ENCODE measurements at places on chromosomes 7 and 10. TPM values are rescaled to one million over a fixed set of nuclear protein-coding genes. Genes with fewer than 3 reads are reported as not detected.

DNA sequence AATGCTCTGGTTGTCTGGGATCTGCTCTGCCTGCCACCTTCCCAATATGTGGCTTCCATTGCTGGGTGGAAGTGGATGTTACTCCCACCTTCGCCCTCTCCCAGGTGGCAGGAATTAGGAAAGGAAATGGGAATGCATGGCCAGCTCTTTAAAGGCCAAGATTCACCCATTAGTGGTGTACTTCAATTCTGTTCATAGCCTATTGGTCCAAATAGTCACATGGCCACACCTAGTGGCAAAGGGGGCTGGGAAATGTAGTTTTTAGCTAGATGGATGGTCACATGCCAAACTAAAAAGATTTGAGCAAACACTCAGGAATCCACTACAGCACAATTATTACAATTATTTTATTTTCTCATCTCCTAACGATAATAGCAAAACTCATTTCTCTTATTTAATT lies 135.1 kb downstream of the NPY start:
- no peak overlapping the region for H3K4me3 ChIP-seq
- H3K36me3 ChIP-seq = no peaks in the 10 kb centered on the region
- no peak overlapping the region for H3K27ac ChIP-seq
- no peak for DNase-seq
- peaks cover 4% of the 10 kb centered on the region for H3K27me3 ChIP-seq

DNA sequence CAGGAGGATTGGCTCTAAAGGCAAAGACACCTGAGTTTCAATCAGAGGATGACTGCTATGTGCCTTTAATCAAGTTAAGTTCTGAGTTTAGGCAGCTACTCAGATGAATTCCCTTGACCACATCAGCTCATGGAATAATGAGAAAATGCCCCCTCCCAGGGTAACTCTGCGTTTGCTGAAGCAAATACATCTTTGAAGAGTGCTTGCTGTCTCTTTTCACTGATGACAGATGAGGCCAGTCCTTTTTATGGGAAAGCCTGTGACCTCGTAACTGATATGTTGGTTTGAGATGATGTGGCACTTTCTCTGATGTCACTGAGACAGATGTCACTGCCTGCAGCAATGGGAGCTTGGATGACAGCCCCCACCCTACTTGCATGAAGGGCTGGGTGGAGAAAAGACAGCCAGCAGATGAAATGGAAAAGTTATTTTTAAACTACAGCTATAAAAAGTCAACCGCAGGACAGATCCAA lies 43.7 kb upstream of the DGKI start:
- peak overlapping the region; percentile 57 for H3K27ac ChIP-seq
- H3K4me1 ChIP-seq = peaks cover 35% of the 10 kb centered on the region

GRCh38 chr7:116365797-116366196 lies 133.7 kb upstream of the CAV2 start:
- H3K4me1 ChIP-seq = peaks cover 9% of the 10 kb centered on the region
- H3K4me3 ChIP-seq = no peak overlapping the region
- H3K36me3 ChIP-seq = peaks cover under 1% of the 10 kb centered on the region
- no peak overlapping the region for H3K27ac ChIP-seq
- no peaks in the 10 kb centered on the region for H3K27me3 ChIP-seq

DNA sequence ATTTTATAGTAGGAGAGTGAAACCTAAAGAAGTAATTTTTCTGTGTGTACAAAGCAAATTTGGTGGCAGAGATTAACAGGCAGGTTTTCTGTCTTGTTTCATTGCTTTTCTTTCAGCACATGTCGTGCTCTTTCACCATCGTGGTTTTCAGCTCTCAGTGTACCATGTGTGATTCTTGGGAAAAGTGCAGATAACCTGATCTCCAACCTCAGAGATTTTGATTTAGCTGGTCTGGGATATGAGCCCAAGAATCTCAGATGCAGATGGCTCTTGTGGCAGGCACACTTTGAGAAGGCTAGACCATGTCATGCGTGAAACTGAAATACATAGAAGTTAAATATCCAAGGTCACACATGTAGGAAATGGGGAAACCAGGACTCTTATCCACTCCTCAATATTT lies 317.4 kb downstream of the EXOC4 start:
- no peak for DNase-seq
- H3K27ac ChIP-seq = no peak overlapping the region
- H3K36me3 ChIP-seq = no peaks in the 10 kb centered on the region

GRCh38 chr7:50687575-50688225 lies 95.0 kb downstream of the GRB10 start:
- H3K4me3 ChIP-seq = no peak overlapping the region
- no peaks in the 10 kb centered on the region for H3K27me3 ChIP-seq
- H3K36me3 ChIP-seq = no peaks in the 10 kb centered on the region
- peaks cover 10% of the 10 kb centered on the region for H3K4me1 ChIP-seq

GRCh38 chr7:101884671-101885596 lies 67.5 kb downstream of the CUX1 start:
- H3K27me3 ChIP-seq = peaks cover 6% of the 10 kb centered on the region
- H3K4me1 ChIP-seq = peaks cover 66% of the 10 kb centered on the region
- DNase-seq = no peak
- H3K4me3 ChIP-seq = no peak overlapping the region

DNA sequence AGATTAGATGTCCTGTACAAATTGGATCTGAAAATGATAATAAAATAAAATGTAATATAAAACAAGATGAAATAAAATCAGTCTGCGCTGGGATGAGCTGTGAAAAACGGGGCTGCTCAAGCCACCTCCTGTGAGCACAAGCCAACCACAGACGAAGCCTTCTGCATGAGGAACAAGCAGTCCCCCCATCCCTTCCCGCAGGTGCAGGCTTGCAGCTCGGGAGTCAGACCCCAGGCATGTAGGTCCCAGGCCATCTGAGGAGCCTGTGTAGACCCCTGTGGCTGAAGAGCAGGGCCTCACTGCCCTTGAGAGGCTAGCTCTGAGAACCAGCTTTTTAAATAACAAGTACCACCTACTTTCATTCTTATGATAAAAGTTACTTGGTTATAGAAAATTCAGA lies 123.4 kb downstream of the TNS3 start:
- H3K4me1 ChIP-seq = peaks cover 81% of the 10 kb centered on the region
- H3K4me3 ChIP-seq = 0 out of 2 replicates have a peak overlapping the region, but pooled peaks have one; percentile 12
- H3K27me3 ChIP-seq = no peaks in the 10 kb centered on the region
- DNase-seq = no peak

DNA sequence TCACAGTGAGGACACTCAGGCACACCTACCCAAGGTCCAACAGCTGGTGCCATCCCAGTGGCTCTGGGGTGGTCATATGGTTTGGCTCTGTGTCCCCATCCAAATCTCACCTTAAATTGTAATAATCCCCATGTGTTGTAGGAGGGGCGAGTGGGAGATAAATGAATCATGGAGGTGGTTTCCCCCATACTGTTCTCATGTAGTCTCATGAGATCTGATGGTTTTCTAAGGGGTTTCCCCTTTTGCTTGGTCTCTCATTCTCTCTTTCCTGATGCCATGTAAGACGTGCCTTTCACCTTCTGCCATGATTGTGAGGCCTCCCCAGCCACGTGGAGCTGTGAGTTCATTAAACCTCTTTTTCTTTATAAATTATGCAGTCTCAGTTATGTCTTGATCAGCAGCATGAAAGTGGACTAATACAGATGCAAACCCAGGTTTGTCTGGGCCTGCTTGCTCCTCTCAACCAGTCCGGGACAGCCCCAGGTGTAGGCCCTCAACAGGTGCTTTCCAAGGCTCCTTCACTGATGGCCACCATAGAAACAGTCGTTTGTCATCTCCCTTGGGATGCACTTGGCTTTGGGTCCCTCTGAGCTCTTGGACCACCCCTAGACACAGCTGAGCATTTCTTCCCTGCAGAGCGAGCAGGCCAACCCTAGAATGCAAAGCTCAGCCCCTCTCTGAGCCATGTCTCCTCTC lies 101.3 kb upstream of the CTBP2 start:
- no peaks in the 10 kb centered on the region for H3K36me3 ChIP-seq
- H3K27ac ChIP-seq = no peak overlapping the region
- peaks cover 26% of the 10 kb centered on the region for H3K4me1 ChIP-seq
- H3K27me3 ChIP-seq = peaks cover 1% of the 10 kb centered on the region

Gene GTPBP10
- 23.5 TPM for total RNA-seq

DNA sequence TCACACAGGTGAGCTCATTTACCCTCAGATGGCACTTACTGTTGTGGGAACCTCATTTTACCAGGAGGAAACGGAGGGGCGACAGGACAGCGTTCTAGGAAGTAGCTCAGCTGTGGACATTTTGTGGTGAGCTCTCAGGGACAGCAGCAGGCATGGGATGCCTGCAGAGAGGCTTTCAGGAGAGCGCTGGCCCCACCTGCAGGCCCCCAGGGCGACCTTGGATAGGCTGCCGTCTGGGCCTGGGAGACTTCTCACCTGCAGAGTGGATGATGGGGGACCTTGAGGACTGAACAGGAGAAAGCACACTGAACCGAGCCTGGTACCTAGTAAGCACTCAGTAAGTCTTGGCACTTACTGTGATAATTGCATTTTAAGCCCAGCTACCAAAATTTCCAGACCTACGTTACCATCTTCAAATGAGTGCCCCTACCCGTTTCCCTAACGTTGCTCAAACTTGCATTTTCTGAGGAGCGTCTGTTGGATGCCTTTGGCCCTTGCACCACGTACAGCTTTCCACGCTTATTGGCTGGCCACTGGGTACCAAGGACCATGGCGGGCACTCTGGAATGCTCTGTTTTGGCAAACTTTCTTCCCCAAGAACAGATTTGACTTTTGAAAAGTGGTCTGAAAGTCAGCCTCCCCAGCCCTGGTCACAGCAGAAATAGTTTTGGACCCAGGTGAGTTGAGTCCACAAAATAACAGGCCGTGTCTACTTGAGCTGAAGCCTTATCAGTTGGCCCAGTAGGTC lies 223.4 kb downstream of the EBF3 start:
- no peaks in the 10 kb centered on the region for H3K27me3 ChIP-seq
- peaks cover 10% of the 10 kb centered on the region for H3K36me3 ChIP-seq
- no peak overlapping the region for H3K4me3 ChIP-seq
- no peak for DNase-seq
- no peaks in the 10 kb centered on the region for H3K4me1 ChIP-seq
- no peak overlapping the region for H3K27ac ChIP-seq

DNA sequence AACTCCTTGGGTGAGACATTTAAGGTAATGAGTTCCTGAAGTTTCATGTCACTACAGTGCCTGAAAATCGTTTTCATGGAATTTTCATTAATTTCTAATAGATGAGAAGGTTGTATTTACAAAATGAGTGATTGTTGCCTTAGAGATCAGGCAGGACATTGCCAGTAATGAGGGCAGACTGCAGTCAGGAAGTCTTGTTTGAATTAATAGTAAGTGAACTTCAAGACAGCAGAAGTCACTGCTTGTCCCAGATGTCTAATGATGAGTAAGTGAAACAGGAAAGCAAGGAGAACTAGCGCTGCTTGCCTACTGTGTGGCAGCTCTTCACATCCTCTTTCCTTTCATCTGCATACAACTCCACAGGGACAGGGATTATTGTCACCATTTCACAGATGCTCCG lies 237.4 kb downstream of the BAMBI start:
- no peaks in the 10 kb centered on the region for H3K36me3 ChIP-seq
- no peaks in the 10 kb centered on the region for H3K4me1 ChIP-seq
- no peak overlapping the region for H3K4me3 ChIP-seq
- no peaks in the 10 kb centered on the region for H3K27me3 ChIP-seq

Gene CUBN
- total RNA-seq = 1.0 TPM

DNA sequence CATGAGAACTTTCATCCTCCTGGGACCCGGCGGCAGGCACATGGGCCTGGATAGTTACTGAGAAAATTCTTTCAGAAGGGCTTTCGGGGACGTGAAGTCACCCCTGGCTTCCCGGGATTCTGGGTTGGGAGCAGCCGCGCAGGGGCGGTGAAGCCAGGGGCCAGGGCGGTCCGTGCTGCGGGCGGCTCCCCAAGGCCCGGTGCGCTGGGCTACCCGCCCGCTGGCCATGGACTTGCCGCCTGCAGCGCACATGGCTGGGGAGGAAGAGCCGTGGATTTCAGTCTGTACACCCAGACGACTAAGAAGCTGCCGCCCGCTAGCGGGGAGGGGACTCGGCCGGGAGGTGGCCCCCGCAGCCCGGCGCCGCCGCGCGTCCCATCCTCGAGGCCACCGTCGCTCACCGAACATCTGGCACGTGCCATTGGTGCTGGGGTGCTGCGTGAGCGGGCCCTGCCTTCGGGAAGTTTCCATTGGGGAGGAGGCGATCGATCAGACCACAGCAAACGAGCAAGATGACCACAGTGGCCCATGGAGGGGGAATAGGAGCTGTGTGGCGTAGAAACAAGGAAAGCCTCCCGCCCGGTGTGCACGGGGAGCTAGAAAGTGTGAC lies 64.5 kb downstream of the TMEM209 start:
- no peaks in the 10 kb centered on the region for H3K27me3 ChIP-seq
- no peak for DNase-seq
- 0 out of 2 replicates have a peak overlapping the region, but pooled peaks have one; percentile 11 for H3K4me3 ChIP-seq
- H3K27ac ChIP-seq = peak overlapping the region; percentile 53
- H3K4me1 ChIP-seq = peaks cover 26% of the 10 kb centered on the region

DNA sequence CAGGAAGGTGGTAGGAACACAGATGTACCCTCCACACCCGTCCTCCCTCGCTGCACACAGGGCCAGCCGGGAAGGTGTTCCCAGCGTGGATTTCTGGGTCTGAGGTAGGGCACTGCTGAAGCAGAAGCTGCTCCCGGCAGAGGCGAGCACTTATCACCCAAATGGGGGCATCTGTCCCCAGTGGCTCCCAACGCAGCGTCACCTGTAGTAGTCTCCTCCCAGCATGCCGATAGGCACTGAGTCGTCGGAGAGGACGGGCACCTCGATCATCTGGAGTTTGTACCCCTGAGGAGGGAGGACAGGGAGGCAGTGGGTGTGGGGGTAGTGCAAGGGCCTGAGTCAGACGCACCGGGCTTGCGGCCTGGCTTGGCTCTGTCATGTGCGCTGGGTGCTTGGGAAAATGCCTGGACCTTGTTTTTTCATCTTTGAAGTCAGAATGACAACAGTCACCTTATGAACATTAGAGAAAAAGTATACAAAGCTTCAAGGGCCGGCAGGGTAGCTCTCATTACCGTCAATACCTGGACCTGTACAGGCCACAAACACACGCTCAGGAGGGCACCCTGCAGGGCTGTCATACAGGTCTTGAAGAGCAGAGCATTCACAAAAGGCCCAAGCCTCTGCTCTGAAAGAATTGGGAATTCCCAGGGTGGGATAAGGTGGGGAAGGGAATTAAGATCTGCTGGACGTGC lies 3.1 kb upstream of the PYROXD2 start:
- peaks cover 5% of the 10 kb centered on the region for H3K36me3 ChIP-seq
- no peak overlapping the region for H3K4me3 ChIP-seq
- H3K4me1 ChIP-seq = peaks cover 20% of the 10 kb centered on the region
- H3K27ac ChIP-seq = no peak overlapping the region

GRCh38 chr10:46091080-46091827 lies 45.2 kb upstream of the MSMB start:
- H3K36me3 ChIP-seq = no peaks in the 10 kb centered on the region
- H3K4me3 ChIP-seq = no peak overlapping the region
- no peak overlapping the region for H3K27ac ChIP-seq
- no peak for DNase-seq
- H3K27me3 ChIP-seq = peaks cover 4% of the 10 kb centered on the region
- peaks cover 20% of the 10 kb centered on the region for H3K4me1 ChIP-seq

Gene CALHM3
- total RNA-seq = not detected

Gene UNCX
- not detected for total RNA-seq

GRCh38 chr10:131456411-131456810 lies 144.9 kb upstream of the TCERG1L start:
- no peaks in the 10 kb centered on the region for H3K36me3 ChIP-seq
- H3K4me1 ChIP-seq = no peaks in the 10 kb centered on the region
- no peak for DNase-seq

Gene SH2D4B
- not detected for total RNA-seq

- H3K4me3 ChIP-seq = no peak overlapping the region
- H3K36me3 ChIP-seq = no peaks in the 10 kb centered on the region
- no peak overlapping the region for H3K27ac ChIP-seq
- peaks cover 17% of the 10 kb centered on the region for H3K4me1 ChIP-seq
These were observed 1.0 kb downstream of the INMT start for GRCh38 chr7:30752979-30753378.

- peak overlapping the region; percentile 85 for H3K27ac ChIP-seq
- peaks cover 16% of the 10 kb centered on the region for H3K36me3 ChIP-seq
- no peaks in the 10 kb centered on the region for H3K27me3 ChIP-seq
- DNase-seq = no peak
These were observed 52.6 kb downstream of the CAV1 start for GRCh38 chr7:116577320-116577871.

Gene TFPI2
- total RNA-seq = 38.2 TPM
